Aorta (tissue), 5 donors: ENCODE measurements at places on chromosomes 12 and 14. TPM values are rescaled to one million over a fixed set of nuclear protein-coding genes. Genes with fewer than 3 reads are reported as not detected.

MIP gene
- total RNA-seq = not detected

TMEM260 gene
- total RNA-seq = 17.7 TPM

FOXN4 gene
- total RNA-seq = not detected

GRCh38 chr12:111812881-111813741, 28.9 kb upstream of the MAPKAPK5 start:
- DNase-seq = peak; percentile 77
- no peak overlapping the region for H3K27ac ChIP-seq
- H3K36me3 ChIP-seq = no peaks in the 10 kb centered on the region
- H3K4me1 ChIP-seq = no peaks in the 10 kb centered on the region

DNA sequence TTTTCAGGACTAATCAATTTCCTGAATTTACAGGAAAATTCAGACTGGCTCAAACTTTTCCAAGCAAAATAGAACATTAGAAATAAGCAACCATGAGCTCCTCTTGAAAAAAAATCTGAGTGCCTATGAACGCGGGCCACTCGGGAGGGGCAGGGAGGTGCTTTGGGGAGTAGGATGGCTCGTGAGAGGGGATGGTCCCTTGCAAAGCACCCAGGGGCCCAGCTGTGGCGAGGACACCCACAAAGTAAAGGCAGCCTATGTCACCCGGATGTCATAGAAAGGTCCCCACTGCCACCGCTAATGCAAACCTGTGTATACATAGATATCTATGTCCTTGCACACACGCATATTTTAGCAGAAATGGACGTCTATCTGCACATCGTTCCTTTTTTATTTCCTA, 309.9 kb downstream of the ADGRD1 start:
- no peak for DNase-seq
- no peak overlapping the region for H3K27ac ChIP-seq
- no peaks in the 10 kb centered on the region for H3K4me1 ChIP-seq

DNA sequence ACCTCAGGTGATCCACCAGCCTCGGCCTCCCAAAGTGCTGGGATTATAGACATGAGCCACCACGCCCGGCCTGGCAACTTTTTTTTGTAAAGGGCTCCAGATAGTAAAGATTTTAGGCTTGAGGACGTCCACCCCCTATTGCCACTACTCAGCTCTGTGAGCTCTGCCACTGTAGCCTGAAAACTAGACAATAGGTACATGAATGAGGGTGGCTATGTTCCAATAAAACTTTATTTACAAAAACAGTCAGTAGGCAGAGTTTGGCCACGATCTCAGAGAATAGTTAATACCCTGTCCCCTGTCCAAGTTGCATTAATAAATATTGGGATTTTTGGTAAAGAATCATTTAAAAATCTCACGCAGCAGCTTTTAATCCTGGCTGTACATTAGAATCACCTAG, 90.1 kb downstream of the FOXN4 start:
- no peak for DNase-seq
- no peak overlapping the region for H3K4me3 ChIP-seq
- H3K4me1 ChIP-seq = no peaks in the 10 kb centered on the region
- no peaks in the 10 kb centered on the region for H3K27me3 ChIP-seq
- H3K36me3 ChIP-seq = peaks cover 2% of the 10 kb centered on the region
- H3K27ac ChIP-seq = no peak overlapping the region

- no peak overlapping the region for H3K4me3 ChIP-seq
- no peak overlapping the region for H3K27ac ChIP-seq
- no peak for DNase-seq
- no peaks in the 10 kb centered on the region for H3K27me3 ChIP-seq
- peaks cover under 1% of the 10 kb centered on the region for H3K36me3 ChIP-seq
These were observed 9.2 kb downstream of the NIN start for GRCh38 chr14:50821510-50822464.

DNA sequence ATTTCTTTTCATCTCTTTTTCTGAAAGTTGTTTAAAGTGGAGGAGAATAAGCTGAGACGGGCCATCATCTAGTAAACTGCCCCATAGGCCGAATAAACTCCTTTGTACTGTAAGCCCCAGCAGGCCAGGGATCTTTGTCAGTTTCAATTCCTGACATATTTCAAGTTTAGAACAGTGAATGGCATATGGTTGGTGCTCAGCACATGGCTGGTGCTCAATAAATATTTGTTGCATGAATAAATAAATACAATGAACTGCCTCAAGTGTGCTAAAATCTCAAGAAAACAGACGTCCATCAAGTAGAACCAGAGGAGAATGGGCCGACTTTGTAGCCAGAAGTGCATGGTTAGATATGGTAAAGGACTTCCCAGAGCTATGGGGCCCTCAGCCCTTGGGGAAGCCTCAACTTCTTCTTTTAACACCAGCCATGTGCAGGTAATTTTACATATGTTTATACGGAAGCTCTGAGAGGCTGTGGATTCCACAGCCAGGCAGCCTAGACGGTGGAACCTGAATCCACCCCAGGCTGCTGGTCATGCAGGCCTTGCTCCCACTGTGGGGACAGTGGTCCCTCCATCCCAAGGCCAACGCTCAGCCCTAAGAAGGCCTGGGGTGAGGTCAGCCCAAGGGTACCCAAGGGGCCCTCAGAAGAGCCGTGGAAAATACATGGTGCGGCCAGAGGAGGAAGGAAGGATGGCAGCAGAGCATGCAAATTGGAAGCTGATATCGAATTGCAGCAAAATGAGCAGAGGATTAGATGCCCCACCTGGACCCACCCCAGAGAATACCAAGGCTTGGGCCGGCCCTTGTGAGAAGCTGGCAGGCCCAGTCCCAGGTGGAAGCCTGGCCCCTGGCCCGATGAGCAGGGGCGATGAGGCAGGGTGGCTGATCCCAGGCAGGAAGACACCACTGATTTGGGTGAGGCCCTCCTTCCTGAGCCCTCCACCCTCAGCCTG, 8.7 kb upstream of the AQP2 start:
- no peaks in the 10 kb centered on the region for H3K36me3 ChIP-seq
- no peaks in the 10 kb centered on the region for H3K27me3 ChIP-seq
- DNase-seq = peak; percentile 61
- H3K27ac ChIP-seq = no peak overlapping the region
- H3K4me1 ChIP-seq = no peaks in the 10 kb centered on the region
- H3K4me3 ChIP-seq = no peak overlapping the region

GRCh38 chr12:78403681-78404080, 460.9 kb upstream of the SYT1 start:
- H3K4me1 ChIP-seq = no peaks in the 10 kb centered on the region
- no peak overlapping the region for H3K4me3 ChIP-seq

- DNase-seq = no peak
- H3K27ac ChIP-seq = no peak overlapping the region
- no peaks in the 10 kb centered on the region for H3K27me3 ChIP-seq
These were observed 41.5 kb upstream of the ASPG start for GRCh38 chr14:104044016-104044415.

- H3K4me1 ChIP-seq = peaks cover 2% of the 10 kb centered on the region
- no peaks in the 10 kb centered on the region for H3K36me3 ChIP-seq
- H3K4me3 ChIP-seq = no peak overlapping the region
- no peaks in the 10 kb centered on the region for H3K27me3 ChIP-seq
- DNase-seq = no peak
These were observed 38.7 kb downstream of the MAP1LC3B2 start for GRCh38 chr12:116597886-116598285.
